ENCODE measurements at places on chromosomes 13 and 19. TPM values are rescaled to one million over a fixed set of nuclear protein-coding genes. Genes with fewer than 3 reads are reported as not detected.
A peak's percentile ranks its signal among the peaks of the same experiment; 100 is the strongest.

- DNase-seq: no peak
These were observed 149.2 kb upstream of the RNF113B start for GRCh38 chr13:98326291-98326690.

NXNL1 gene
- total RNA-seq: not detected

DNA sequence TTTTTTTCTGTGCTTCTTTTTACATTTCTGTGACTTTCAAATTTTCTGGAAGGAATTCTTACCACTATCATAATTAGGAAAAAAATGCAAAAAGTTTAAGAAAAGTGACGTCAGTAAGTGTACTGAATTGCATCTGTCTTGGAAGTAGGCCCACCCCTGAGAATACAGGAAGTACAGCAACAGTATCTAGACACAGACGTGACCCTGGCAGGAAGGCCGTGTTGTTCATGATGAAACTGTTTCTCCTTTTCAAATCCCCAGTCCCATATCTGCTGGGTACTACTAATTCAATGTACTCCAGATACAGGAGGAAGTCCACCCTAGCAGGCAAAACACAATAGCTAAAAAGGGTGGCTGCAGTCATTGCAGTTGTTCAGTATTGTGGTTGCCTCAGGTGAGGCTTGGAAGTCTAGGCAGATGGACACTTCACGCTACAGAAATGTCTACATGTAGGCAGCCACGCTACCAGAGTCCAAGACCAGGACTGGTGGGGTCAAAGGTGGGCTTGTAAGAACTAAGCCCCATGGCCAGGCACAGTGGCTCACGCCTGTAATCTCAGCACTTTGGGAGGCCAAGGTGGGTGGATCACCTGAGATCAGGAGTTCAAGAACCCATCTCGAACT, 49.6 kb upstream of the MED4 start:
- peak; percentile 75 for DNase-seq

DNA sequence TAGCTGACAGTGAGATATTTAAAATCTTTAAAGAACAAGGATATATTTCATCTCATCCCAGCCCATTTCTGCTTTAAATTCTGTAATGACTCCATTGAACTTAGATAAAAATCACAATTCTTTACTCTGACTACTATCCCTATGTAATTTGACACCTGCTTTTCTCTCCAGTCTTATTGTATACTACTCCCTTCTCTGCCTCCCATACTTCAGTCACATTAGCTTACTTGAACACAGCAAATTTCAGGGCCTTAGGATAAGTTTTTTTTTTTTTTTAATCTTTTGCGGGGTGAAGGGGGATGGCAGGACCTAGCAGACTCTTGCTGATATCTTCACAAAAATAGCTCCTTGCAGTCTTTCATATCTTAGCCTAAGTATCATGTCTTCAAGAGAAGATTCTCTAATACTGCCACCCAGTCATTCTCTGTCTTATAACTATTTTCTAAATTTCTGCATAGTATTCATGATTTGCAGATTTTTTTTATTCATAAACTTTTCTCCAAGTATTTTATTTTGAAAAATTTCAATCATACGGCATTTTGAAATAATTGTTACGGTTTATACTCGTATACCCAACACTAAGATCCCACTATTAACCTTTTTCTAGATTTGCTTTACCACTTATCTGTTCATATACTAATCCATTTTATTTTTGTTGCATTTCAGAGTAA, 151.4 kb downstream of the PCCA start:
- DNase-seq: no peak

GRCh38 chr13:104832231-104832630, 1703.2 kb downstream of the EFNB2 start:
- DNase-seq: no peak

- no peak for DNase-seq
These were observed 27.4 kb downstream of the TFDP1 start for GRCh38 chr13:113611996-113612395.

LILRB3 gene
- total RNA-seq: not detected

DNA sequence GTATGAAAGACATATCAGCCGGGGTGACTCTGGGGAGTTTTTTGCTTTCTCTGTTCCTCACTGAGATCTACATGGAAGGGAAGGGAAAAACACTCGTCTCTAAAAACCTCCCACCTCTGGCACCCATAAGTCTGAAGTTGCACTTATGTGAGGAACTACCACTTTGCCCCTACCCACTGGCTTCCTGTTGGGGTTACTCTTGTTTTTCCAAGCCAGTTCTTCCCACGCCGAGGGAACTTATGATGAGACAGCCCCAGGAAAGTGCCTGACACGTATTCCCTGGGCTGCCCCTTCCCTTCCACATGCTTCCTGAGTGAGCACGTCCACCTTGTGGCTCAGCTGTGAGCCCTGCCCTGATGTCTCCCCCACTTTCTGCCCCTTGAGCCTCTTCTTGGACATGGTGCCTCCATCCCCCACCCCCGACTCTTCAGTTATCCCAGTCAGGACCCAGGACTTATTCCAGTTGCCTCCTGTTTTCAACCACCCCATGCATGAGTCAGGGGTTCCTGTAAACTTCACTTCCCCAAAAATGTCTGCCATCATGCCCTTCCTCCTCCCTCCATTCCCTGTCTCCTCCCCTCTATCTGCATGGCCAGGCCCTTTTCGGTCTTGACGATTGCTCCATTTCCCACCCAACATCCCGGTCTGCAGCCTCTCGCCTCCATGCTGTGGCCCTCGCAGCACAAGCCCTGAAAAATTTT, 5.1 kb upstream of the SIGLEC7 start:
- no peak for DNase-seq

GRCh38 chr19:4987256-4987655, 18.3 kb downstream of the KDM4B start:
- no peak for DNase-seq

GRCh38 chr19:5641171-5641570, 18.3 kb downstream of the SAFB start:
- DNase-seq: no peak

MYO1F gene
- total RNA-seq: 10.5 TPM

- DNase-seq: peak; percentile 45
These were observed at the start of gene SHISA2 for GRCh38 chr13:26051657-26052311. TSS of gene SHISA2 (minus strand) at chr13:26052016. CDS start at chr13:26050975, 1,041 bp downstream.

Data from stomach (tissue), 19 donors.